ENCODE measurements at places on chromosomes 3 and 15.

- no peak for DNase-seq
These were observed 921.3 kb upstream of the NR2F2 start for GRCh38 chr15:95409211-95409610.

DNA sequence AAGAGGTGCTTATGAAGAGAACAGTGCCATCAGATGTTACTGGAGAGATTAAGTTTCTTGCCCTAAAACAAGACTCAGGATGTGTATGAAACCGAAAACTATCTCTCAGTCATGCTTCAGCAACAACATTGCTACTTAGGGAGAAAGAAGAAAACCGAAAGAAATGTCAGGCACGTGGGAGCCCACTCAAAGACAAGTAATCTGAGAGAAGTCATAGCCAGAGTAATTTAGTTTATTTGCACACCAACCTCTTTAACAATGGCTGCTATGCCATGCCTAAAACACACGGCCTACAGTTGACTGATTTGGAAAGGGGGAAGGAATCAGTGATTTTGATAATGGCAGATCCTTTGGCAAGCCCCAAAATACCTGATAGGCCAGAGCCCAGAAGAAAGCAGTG lies 162.9 kb downstream of the TIGIT start:
- DNase-seq: no peak

- DNase-seq: no peak
These were observed 15.3 kb upstream of the SH3BP5 start for GRCh38 chr3:15347737-15348110.

DNA sequence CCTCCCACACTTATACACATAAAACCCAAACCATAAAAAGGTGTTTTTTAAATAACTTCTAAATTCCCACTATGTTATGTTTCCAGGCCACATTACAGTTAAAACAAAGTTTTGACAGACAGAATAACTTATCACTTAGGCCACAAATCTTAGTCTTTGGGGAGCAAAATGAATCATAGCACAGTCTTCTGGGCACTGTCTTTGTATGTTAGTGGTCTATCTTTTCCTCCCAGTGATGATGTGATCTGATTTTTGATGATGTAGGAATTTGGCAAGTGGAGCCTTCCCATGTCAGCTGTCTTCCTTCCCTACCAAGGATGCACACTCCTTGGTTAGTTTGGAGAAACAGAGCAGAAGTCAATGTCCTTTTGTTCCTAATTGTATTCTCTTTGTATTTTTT lies 67.3 kb downstream of the THSD4 start:
- DNase-seq: no peak

DNA sequence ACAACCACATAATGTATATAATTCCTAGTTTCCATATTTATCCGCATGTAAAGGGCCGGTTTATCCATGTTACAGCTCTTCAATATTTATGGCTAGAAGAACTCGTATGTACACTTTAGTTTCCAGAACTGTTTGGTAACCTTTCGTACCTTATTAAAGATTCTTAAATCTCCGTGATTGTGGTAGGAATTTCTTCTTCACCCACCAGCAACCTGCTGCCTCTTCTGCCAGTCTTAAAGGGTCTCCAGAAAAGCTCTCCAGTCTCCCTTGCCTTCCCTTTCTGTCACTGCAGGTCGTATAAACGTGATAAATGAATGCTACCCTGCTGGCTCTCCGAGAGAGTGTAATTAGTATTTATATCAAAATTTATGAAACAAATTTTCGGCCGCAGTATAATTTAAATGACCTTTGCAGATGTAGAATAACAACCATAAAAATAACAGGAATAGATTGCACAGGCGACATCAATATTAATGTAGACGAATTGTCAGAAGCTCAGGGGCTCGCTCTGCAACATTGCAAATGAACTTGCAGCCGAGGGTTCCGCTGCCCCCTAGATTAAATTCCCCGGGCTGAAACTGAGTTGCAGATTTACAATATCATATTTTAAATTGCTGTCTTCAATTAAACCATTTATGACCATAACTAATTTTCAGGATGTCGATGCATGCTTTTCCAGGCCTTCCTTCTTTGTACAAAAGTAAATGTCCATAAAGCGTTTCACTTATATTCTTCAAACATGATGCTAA lies 5.4 kb downstream of the ZIC1 start:
- DNase-seq: no peak

DNA sequence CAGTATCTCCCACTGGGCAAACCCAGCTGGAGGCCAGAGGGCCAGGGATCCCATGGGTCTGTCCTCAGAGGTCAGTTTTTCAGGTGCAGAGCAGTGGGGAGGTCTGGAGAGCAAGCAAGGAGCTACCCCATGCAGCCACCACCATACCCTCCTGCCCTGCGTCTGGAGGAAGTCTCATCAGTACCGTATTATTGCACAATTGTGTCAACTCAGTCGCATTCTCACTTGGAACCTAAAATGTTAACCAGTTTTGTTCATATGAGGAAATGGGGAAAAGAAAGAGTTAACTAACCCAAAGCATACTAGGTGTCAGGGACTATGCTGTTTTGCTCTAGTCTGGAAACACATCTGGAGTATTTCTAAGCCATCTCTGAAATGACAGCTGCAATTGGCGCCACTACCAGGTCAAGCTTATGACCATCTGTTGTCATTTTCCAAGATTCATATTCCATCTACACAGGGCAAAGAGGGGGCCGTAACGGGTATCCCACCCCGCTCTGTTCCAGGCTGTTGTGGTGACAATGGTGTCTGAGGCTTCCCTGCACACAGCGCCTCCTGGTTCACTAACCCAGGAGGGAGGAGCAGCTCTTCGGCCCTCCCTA lies 16.9 kb upstream of the APBA2 start:
- no peak for DNase-seq

GRCh38 chr15:64596701-64597476 lies 136.5 kb downstream of the ZNF609 start:
- no peak for DNase-seq
